ENCODE measurements at places on chromosomes 11 and 22. TPM values are rescaled to one million over a fixed set of nuclear protein-coding genes. Genes with fewer than 3 reads are reported as not detected.

GRCh38 chr11:6554828-6555706 lies 48.3 kb downstream of the RRP8 start:
- DNase-seq, result no peak
- no peaks in the 10 kb centered on the region for H3K4me1 ChIP-seq
- H3K4me3 ChIP-seq, result no peak overlapping the region
- H3K27me3 ChIP-seq, result no peaks in the 10 kb centered on the region
- no peak overlapping the region for H3K27ac ChIP-seq
- peaks cover 23% of the 10 kb centered on the region for H3K36me3 ChIP-seq

DNA sequence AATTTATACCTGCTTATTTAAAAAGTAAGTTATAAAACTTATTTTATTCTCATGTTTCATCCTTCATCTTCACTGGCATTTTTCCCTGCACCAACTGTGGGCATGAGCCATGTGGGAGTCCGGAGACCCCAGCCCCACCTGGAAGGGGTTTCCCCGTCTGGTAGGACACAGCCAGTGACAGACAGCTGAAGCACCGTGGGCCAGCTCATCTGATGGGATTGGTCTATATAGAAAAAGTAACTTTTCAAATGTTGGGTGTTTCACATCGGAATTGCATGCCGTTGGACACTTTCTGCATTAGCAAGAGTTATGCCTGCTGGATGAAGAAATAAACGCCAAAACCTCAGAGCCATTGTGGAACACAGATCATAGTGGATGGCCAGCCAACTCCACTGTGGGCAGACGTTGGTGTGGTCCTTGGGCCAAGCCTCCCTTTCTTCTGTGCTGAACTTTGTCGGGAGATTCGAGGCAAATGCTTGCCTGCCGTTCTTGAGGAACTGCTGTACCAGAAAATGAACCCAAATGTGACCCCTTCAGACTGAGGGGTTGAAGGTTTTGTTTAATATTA lies 1329.3 kb downstream of the TBC1D22A start:
- no peak overlapping the region for H3K4me3 ChIP-seq
- H3K27ac ChIP-seq, result no peak overlapping the region
- no peaks in the 10 kb centered on the region for H3K36me3 ChIP-seq
- peaks cover 8% of the 10 kb centered on the region for H3K4me1 ChIP-seq

DNA sequence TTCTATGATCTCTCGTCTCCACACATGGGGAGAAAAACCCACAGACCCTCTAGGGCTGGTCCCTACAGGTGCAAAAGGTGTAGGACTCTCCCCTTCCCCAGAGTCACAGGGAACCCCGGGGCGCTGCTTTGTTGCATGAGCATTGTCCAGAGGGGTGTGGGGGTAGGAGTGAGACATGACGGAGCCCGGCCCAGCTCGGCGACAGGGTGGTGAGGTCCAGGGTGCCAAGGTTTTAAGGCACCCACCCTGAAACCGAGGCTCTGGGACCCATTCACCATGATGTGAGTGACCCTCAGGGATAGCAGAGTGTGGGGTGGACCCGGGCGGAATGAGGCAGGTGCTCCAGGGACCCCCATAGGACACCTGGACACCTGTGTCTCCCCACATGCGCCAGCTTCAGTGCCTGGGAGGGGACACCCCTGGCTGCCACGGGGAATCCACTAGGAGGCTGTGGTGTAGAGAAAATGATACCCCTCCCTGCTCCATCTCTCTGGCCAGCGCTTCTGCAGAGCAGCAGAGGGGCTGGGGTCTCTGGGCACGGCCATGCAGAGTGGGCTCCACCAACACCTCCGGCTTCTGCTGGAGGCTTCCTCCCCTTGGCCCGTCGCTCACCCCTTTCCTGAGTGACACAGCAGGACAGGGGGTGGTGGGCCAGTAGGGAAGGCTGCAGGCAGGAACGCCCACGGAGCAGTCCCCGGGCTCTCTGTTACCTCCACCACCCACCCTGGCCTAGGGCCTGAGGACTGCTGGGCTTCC lies 15.2 kb downstream of the KRTAP5-5 start:
- H3K27me3 ChIP-seq, result peaks cover 42% of the 10 kb centered on the region
- H3K4me1 ChIP-seq, result no peaks in the 10 kb centered on the region
- no peaks in the 10 kb centered on the region for H3K36me3 ChIP-seq
- DNase-seq, result no peak
- no peak overlapping the region for H3K4me3 ChIP-seq

GRCh38 chr11:83140691-83141455 lies 16.1 kb upstream of the PCF11 start:
- no peak overlapping the region for H3K4me3 ChIP-seq
- no peaks in the 10 kb centered on the region for H3K27me3 ChIP-seq
- no peak for DNase-seq
- no peak overlapping the region for H3K27ac ChIP-seq

The SC5D gene
- 15.6 TPM for total RNA-seq

The SNX19 gene
- 49.2 TPM for total RNA-seq

The EPS8L2 gene
- total RNA-seq, result 617 TPM

The CDC45 gene
- not detected for total RNA-seq

The APOA4 gene
- total RNA-seq, result not detected
